ENCODE measurements at places on chromosomes 2 and 18. TPM values are rescaled to one million over a fixed set of nuclear protein-coding genes. Genes with fewer than 3 reads are reported as not detected.

The CRYBA2 gene
- not detected for total RNA-seq

The OBSL1 gene
- total RNA-seq = 746 TPM

The MC5R gene
- not detected for total RNA-seq

The TFCP2L1 gene
- total RNA-seq = not detected

The CNRIP1 gene
- 6.9 TPM for total RNA-seq

The TEX44 gene
- total RNA-seq = not detected

The ZNF519 gene
- total RNA-seq = 12.0 TPM

The SPEG gene
- total RNA-seq = 275 TPM

The COLEC11 gene
- total RNA-seq = 5.4 TPM

The IMPA2 gene
- 16.3 TPM for total RNA-seq

Measured in cardiac muscle cell (in vitro differentiated cells and primary cell).